ENCODE measurements at places on chromosomes 12 and 14.

GRCh38 chr12:132423251-132423819 lies 66.6 kb upstream of the FBRSL1 start:
- no peak for DNase-seq

GRCh38 chr12:60830381-60830780 lies 1234.6 kb downstream of the SLC16A7 start:
- no peak for DNase-seq

GRCh38 chr12:27462151-27462694 lies 15.7 kb downstream of the SMCO2 start:
- no peak for DNase-seq

- no peak for DNase-seq
Observed at GRCh38 chr14:56686416-56686815, 106.8 kb downstream of the TMEM260 start.

DNA sequence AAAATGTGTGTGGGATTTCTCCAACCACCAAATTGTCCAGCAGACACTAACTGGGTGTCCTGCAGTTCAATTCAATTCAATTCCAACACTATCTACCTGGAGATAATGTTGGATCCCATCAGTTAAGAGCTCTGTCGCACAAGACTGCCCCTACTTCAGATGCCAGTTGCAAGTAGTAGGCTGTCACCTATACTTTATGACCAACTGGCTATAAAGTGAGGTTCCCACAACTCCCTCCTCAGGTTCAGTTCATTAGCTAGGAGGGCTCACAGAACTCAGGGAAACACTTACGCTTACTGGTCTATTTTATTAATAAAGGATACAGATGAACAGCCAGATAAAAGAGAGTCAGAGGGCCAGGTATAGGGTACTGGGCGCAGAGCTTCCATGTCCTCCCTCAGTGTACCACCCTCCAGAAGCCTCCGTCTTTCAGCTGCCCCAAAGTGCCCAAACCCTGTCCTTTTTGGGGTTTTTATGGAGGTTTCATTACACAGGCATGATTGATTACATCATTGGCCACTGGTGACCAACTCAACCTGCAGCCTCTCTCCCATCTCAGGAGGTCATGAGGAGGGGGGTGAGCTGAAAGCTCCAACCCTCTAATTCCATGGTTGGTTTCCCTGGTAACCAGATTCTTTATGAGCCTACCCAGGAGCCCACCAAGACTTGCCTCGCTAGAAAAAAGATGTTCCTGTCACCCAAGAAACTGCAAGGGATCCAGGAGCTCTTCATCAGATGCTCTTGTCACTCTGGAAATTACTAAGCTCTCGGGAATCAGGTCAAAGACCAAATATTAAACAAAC lies 7.5 kb upstream of the SERPINA5 start:
- no peak for DNase-seq

DNA sequence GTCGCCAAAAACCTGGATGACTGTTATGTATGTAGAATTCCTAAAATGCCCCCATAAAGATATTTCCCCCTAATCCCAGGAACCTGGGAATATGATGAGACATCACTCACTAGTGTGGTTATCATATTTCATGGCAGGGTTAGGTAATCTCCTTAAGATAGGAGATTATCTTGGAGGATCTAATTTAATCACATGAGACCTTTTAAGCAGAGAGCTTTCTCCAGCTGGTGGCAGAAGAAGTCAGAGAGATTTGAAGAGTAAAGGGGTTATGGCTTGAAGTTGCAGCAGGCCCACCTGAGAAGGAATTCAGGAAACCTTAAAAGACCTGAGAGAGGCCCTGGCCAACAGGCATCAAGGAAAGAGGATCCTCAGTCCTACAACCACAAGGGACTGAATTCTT lies 53.6 kb downstream of the DYRK2 start:
- DNase-seq: no peak

- DNase-seq: no peak
Observed at GRCh38 chr14:27890259-27890658, 876.3 kb upstream of the FOXG1 start.

- DNase-seq: peak; percentile 95
Observed at GRCh38 chr14:33837943-33838683, 112.8 kb downstream of the EGLN3 start.

DNA sequence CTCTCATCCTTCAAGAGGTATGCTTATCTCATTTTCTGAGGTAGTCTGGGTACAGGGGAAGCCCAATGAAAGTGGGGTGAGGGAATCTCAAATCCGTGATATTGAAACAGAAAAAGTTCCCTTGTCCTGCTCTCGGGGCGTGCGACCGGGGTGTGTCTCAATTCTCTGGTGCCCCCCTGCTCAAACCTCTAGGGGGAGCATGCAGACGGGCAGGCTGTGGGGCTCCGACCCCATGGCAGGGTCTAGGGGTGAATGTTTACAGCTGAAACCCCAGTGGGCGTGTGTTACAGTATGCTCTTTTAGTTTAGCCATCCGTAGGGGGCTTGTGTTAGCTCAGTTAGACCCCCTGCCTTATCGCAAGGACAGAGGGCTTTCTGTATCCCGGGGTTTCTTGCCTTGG lies 68.7 kb downstream of the PTPRQ start:
- DNase-seq: no peak

- no peak for DNase-seq
Observed at GRCh38 chr12:44296624-44297197, 460.8 kb downstream of the TMEM117 start.

DNA sequence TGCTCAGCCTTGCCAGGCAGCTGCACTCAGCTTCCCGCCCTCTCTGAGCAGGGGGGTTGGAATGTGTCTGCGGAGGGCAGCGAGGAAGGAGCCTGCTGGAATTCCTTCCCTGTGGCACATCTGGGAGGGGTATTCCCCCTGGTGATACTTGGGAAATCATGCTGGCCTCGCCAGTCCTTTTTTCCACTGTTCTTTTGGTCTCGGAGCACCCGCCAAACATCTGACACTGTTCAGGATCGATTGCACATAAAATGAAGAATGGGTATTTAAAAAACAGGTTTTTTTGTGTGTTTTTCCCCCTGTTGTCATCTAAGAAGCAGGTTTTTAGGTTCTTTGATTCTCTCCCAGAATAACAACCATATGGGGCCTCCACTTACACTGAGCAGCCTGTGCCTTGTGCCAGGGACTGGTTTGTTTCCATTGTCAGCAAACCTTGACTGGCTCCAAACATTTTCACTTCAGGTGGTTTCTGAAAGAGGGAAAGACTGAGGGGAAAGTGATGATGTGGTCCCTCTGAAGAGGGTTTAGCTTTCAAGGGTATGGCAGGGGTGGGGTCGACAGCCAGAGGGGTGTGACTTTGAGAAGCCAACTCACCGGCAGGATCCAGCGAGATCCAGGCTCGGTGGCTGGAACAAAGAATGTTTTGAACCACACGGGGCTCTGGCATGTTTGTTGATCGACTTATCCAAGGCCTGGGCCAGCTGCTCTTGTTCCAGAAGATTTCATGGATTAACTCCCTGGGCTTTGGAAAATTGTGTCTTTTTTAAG lies 215.1 kb downstream of the CACNA1C start:
- DNase-seq: no peak

- DNase-seq: no peak
Observed at GRCh38 chr14:98665007-98665406, 607.0 kb downstream of the BCL11B start.

DNA sequence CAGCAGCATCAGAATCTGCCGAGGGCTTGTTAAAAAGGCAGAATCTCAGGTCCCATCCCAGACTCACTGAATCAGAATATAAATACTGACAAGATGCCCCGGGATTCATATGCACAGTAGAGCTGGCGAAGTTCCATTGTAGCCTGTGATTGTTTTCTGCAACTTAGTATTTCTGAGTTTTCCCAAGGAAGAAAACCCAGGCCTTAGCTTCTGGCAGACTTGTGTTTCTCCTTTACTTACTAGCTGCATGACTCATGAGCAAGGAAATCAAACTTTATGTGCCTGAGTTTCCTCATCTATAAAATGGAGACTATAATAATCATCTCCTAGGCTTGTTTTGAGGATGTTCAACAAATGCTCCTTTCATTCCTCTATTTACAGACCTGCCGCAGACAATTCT lies 278.5 kb upstream of the PLEKHG7 start:
- no peak for DNase-seq

- no peak for DNase-seq
Observed at GRCh38 chr12:67843257-67843656, 146.0 kb upstream of the IFNG-AS1 start.

DNA sequence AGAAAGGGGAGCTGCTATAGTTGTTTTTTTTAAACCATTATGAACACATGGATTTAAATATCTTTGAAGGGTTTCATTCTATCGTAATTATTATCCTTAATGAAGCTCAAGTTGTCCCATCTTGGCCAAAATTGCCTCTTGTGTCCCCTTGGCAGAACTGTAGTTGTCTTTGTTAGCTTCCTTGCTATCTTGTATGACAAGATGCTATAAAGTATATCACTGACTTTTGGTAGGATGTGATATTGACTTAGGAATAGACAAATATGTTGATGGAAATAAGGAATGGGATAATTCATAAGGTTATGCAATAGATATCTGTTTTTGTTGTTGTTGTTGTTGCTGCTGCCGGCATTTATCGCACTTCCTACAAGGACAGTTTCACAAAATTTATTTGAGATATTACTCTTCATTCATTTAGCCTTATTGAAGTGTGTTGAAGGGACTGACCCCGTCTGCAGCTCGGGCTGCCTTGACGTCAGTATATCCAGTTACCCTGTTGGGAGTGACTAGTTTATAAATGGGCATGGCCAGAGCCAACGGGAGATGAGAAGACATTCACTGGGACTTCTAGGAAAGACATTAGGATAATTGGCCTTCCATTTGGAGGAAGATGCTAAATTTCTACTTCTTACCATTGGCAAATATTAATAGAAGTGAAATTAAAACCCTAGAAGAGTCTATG lies 26.1 kb upstream of the APOLD1 start:
- no peak for DNase-seq

DNA sequence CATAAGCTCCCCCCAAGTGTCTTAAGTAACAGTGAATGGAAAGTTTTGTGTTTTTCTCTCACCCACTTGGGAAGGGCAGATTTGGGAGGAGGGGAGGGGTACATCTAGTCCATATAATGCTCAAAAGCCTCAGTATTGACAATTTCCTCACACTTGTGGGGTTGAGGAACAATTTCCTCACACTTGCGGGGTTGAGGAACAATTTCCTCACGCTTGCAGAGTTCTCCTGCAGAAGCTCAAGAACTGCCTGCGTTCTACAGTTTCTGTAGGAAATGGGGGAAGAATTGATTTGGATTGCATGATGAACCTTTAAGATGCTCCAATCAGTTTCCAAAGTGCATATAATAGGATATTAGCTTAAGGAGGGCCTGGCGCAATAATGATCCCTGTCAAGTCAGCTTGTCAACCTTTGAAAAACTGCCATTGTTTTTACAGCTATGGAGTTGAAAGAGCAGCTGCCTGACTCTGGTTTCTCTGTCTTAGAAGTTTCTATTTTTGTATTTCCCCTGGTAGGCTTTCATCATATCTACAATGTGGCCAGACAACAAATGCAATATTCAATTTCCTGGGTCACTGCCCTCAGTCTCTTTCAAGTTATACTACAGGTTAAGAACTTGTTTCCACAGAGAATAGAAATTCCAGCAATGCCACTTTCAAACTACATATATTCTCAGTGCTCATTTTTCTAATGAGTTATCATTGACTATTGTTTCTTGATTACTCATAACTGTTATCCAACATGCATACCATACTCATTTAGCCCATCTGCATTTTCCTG lies 66.5 kb downstream of the PLEKHG7 start:
- no peak for DNase-seq

GRCh38 chr12:70120970-70121369 lies 122.3 kb upstream of the CNOT2 start:
- DNase-seq: no peak

DNA sequence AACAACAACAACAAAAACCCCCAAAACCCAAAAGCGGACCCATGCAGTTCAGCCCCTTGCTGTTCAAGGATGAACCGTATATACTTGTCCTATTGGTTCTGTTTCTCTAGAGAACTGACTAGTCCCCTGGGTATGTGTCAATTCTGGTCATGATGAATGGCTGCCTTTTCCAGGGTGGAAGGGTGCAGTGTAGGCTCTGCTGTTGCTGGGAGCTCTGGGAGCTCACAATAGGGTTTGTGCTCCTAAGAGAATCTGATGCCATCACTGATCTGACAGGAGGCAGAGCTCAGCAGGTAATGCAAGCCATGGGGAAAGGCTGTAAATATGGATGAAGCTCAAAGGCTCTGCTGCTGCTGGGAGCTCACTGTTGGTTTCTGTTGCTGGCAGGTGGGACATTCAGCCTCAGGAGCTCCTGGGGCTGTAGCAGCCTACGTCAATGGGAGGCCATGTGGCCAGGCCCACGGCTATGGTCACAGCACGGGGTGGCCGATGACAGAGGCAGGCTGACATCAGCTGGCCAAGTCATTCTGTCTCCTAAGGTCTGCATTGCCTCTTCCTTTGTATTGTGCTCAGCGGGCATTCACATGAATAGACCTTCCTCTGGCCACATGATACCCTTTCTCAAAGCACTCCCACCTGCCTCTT lies 37.9 kb downstream of the DLK1 start:
- no peak for DNase-seq

DNA sequence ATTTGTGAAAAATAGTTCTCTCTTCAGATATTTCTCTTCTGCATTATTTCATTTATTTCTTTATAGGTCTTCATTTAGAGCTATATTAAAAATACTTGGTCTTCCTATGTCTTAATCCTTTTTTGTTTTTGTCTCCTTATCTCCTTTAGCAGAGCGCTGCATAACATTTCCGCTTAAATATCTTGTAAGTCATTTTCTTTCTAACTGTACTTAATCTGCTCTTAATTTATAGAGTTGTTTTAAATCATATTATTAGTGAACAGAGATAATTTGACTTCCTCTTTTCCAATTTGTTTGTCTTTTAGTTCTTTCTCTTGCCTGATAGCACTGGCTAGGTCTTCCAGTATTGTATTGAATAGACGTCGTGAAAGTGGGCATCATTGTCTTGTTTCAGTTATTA lies 18.0 kb downstream of the LUM start:
- no peak for DNase-seq

DNA sequence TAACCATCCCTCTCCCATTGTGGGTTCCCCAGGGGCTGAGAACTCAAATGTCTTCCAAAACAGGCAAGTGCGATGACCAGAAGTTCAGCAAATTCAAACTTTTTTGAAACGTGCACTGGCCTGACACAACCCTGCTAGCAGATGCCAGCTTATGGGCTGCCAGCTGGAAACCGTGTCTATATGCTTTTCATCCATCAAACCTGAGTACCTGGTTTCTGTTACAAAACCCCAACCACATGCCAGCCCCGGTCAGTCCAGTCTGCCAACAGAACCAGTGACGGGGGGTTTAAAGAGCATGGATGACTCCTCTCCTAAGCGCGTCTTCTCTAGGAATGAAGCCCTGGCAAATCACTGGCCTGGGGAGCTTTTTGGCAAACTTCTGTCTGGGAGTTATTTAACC lies 189.7 kb downstream of the TTC7B start:
- DNase-seq: no peak

GRCh38 chr14:68741839-68742470 lies 50.9 kb downstream of the ZFP36L1 start:
- DNase-seq: no peak

Data from NCI-H2029 treated with DMSO at 0.1 percent for 48 hours (cell line).